ENCODE measurements at places on chromosomes 16 and 17.

GRCh38 chr17:50562242-50563091 is 2.0 kb downstream of the CACNA1G start:
- DNase-seq: peak; percentile 9

GRCh38 chr17:72119077-72119872 is 1.5 kb upstream of the SOX9 start:
- DNase-seq: no peak

DNA sequence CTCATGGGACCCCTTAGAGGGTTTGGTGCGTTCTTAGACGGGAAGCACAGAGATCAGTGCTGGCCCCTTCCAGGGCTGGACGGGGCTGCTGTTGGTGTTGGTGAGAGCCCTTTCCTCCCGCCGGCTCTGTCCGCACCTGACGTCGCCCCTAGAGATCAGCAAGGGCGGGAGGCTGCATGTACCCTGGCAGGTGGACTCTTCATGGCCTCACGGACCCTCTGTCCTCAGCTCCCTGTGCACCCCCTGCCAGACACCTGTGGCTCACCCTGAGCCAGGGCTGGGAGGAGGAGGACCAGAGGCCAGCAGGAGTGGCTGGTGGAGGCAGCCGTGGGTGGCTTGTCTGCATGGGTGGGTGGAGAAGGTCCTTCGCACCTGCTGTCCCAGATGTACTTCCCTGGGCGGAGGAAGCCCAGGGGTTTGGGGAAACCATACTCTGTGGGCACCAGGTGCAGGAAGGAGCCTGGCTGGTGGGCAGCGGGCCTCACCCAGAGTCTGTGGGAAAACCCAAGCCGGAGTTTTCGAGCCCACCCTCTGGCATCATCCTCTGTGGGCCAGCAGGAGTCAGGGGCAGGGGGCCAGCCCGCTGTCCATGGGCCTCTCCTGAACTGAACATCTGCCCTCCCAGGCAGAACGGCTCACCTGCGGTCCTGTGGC is 348.6 kb downstream of the SEC14L1 start:
- no peak for DNase-seq

- DNase-seq: no peak
Observed at GRCh38 chr17:73549841-73550430, 94.3 kb downstream of the SDK2 start.

GRCh38 chr16:51637770-51638094 is 486.7 kb upstream of the SALL1 start:
- DNase-seq: peak; percentile 53

DNA sequence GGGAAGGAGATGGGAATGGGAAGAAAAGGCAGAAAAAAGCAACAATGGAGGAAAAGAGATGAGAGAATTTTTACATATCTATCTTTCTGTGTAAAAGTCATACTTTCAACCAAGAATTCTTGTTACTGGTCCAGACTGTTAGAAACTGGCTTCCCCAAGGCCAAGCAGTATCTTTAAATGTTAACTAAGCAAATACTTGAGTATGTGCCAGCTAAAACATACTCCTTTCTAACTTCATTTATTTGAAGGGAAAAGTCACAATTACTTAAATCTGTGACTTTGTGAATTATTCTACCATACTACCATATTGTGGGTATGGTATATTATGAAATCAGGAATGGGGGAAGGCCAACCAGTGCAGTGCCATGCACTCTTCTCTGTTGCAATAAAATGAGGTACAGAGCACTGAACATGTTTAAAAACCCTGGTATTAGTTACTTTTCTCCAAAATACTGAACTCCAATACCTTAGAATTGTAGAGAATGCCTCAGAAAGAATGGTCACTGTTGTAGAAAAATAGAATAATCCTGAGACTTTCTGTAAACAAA is 92.3 kb upstream of the C17orf78 start:
- DNase-seq: peak; percentile 5

GRCh38 chr17:34485999-34486398 is 93.4 kb upstream of the TMEM132E start:
- DNase-seq: no peak

- DNase-seq: peak; percentile 38
Observed at GRCh38 chr17:9360677-9361081, 214.9 kb downstream of the STX8 start.

DNA sequence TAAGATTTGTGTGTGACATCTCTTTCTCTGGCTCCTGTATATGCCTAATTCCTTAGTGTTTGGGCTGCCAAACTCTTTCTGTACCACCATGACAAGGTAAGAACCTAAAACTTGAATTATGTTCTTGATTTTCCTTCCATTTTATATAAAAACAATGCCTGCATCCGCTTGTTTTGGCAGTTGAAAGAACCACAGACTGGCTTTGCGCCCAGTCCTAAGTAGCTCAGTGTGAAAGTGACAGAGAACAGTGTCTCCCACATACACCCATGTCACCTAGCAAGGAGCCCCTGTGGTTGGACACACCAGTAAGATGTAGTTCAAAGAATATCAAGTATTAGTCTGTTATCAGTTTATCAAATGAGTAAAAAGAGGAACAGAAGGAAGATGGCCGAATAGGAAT is 40.7 kb upstream of the SLC6A2 start:
- no peak for DNase-seq

DNA sequence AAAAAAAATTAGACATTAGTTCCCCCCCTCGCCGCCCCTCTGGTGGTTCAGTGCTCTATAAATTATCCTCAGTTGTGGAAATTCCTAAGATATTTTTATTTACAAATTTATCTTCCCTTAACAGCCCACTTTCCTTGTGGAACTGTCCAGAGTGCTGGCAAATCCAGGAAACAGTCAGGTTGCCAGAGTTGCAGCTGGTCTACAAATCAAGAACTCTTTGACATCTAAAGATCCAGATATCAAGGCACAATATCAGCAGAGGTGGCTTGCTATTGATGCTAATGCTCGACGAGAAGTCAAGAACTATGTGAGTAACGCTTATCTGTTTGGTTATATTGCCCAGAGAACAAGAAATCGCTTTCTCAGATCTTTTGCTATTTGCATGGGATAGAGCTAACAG is 2.9 kb downstream of the KPNB1 start:
- peak; percentile 7 for DNase-seq

DNA sequence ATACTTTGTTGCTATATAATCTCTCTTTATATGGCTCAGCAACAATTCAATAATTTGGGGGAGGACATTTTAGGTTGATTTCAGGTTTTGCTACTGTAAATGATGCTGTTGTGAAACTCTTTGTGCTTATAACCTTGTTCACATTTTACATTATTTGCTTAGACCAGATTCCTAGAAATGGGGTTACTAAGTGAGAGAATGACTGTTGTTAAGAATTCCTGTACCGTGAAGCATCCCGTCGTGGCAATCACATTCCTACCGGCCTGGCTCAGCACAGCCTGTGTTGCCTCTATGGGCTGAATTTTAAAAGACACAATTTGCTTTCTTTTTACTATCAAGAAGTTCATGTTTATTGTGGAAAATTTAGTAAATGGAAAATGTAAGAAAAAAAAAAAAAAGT is 31.4 kb downstream of the B9D1 start:
- DNase-seq: peak; percentile 88

GRCh38 chr16:50584033-50584722 is 36.0 kb downstream of the NKD1 start:
- no peak for DNase-seq

GRCh38 chr16:22890976-22891375 is 77.0 kb downstream of the HS3ST2 start:
- DNase-seq: no peak

DNA sequence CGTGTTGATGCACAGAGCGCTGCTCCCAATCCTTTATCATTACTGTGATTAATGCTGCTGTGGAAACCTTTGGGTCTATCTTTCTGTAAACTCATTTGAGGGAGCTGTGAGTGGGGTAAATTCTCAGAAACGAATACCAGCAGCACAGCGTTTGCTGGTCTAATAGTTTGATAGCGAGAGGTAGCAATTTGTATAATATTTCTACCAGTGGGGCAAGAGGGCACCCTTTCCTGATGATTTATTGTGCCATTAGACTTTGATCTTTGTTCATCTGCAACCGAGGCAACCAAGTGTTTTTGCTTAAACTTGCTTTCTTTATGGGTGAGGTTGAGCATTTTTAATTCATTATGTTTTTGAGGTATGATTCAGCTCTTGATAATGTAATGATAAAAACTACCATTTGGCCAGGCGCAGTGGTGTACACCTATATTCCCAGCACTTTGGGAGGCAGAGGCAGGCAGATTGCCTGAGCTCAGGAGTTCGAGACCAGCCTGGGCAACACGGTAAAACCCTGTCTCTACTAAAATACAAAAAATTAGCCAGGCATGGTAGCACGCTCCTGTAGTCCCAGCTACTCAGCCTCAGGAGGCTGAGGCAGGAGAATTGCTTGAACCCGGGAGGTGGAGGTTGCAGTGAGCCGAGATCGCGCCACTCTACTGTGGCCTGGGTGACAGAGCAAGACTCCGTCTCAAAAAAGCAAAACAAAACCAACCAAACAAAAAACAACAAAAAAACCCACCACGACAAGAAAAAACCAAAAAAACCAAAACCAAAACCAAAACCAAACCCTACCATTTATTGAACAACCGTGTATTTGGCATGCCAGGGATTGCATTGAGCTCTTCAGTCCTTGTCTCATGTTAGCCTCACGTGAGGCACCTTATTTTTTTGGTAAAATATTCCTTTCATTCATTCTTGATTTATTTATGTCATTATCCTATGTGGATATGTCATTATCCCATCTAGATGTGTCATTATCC is 81.5 kb downstream of the PLCG2 start:
- no peak for DNase-seq

GRCh38 chr16:57795431-57795878 is 6.8 kb downstream of the KIFC3 start:
- DNase-seq: peak; percentile 63

DNA sequence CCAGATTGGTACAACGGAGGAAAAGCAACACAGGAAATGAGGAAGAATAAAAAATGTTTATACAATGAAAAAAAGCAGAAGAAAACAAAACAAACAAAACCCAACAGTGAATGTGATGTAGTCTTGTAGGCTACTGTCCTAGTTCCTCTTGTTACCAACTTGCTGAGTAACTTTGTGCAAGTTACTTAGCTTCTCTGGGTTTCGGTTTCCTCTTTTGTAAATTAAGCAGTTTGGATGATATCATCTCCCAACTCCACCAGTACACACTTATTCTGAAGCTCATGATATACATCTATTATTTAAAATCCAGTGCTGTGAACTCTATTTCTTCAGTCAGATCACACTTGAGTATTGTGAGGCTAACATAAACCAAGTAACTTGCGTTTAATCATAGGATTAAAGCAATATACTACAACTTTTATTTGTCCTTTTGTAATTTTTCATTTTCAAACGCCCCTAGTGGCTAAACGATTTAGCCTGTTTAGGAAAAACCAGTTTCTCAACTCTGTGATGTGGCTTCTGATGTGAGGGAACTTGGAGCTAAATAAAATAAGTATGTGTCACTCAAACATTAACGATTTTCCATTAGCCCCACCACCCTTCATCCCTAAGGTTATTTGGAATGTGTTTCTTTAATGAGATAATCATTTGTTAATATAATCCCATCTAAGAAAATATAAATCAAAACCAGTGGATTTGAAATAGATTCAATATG is 1.4 kb upstream of the UNK start:
- DNase-seq: peak; percentile 70

GRCh38 chr16:11698271-11698689 is 30.0 kb downstream of the SNN start:
- DNase-seq: no peak

GRCh38 chr16:82167670-82168069 is 2.4 kb downstream of the MPHOSPH6 start:
- no peak for DNase-seq

DNA sequence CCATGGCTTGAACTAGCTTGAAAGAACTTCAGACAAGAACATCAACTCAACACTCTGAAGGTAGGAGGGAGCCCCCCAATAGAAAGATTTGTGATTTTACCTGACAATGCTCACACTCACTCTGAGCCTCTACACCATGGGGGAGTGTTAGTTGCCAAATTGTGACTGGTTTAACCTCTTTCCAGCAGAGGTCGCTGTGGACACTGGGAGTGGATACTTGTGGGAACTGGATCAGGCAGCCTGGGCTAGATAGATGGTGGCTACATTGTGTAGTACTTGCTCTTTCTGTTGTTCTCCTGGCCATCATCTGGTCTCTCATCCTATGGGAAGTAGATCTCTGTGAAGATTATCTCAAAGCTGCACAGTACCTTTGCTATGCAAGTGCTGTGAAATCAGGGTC is 2.9 kb downstream of the SMPD3 start:
- peak; percentile 4 for DNase-seq

DNA sequence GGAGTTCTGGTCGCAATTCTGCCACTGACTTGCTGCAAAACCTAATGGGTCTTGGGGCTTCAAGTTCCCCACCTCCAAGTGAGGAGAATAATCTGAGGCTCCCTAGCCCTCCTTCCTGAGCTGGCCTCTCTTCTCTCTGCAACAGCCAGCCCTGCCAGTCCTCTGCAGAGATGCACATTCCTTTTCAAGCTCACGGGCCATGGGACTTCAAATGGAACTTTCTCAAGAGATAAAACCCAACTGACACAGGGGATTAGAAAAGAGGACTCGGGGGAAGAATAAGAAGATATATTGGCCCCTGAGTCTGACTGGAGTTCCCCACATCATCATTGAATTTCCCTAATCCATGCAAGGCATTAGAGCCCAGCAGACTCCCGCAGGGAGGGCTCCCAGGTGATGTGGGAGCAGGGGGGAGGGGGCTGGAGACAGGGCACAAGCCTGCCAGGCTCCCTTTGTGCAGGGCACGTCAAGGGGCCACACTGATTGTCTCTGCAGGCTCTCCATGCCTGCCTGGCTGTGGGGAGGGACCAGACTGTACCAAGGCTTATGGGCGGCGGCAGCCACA is 131.0 kb downstream of the CCDC144A start:
- DNase-seq: no peak

- no peak for DNase-seq
Observed at GRCh38 chr16:89431158-89431584, 59.2 kb downstream of the ANKRD11 start.

- DNase-seq: no peak
Observed at GRCh38 chr16:4610011-4611005, 4.4 kb downstream of the UBALD1 start.

DNA sequence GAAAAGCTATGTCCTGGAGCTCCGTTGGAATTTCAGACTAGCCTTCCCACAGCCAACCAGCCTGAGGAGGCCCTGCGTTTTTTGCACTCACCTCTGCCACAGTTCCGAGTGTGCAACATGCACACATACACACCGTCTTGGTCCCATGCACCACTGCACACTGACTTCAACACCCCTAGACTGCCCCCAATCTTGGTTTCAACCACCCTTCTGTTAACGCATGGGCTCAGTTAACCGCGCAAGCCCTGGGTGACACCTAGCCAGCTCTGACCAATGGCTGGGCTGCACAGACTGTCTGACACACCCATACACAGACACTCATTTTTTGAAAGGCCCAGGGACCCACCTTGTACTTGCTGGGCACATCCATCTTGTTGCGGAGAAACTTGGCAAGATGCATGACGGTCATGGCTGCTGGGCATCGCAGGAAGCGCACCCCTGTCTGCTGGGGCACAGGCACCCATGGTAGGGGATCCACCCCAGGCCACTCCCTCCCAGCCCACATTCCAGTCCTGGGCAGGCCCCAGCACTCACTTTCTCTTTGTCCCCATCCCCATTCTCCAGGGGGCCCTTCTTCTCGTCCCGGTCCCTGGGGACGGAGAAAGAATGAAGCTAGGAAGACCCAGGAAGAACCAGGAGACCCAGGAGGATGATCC is 8.0 kb downstream of the CISD3 start:
- DNase-seq: no peak

GRCh38 chr16:56286809-56287208 is 95.5 kb downstream of the GNAO1 start:
- no peak for DNase-seq

GRCh38 chr17:33447090-33447489 is 154.0 kb upstream of the ASIC2 start:
- no peak for DNase-seq
